ENCODE measurements at places on chromosomes 3 and 15.

- no peak for DNase-seq
Measured at GRCh38 chr3:86046436-86047136, 944.4 kb downstream of the VGLL3 start.

DNA sequence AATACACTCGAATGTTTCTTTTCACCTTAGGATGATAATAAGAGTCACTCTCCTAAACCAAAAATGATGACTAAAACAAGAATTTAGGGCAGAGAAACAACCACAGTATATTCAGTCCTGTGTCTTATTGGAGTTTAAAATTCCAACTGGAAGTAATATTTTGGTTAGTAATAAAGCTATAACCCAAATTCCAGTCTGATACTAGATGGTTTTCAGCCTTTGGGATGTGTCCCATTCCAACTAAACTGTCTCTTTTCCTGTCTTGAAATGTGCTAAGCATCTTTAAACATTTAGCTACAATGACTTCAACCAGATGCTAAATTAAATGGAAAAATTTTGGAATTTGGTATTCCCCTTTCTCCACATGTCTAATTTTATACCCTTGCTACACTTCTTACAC lies 510.0 kb downstream of the ROBO1 start:
- DNase-seq, result no peak

DNA sequence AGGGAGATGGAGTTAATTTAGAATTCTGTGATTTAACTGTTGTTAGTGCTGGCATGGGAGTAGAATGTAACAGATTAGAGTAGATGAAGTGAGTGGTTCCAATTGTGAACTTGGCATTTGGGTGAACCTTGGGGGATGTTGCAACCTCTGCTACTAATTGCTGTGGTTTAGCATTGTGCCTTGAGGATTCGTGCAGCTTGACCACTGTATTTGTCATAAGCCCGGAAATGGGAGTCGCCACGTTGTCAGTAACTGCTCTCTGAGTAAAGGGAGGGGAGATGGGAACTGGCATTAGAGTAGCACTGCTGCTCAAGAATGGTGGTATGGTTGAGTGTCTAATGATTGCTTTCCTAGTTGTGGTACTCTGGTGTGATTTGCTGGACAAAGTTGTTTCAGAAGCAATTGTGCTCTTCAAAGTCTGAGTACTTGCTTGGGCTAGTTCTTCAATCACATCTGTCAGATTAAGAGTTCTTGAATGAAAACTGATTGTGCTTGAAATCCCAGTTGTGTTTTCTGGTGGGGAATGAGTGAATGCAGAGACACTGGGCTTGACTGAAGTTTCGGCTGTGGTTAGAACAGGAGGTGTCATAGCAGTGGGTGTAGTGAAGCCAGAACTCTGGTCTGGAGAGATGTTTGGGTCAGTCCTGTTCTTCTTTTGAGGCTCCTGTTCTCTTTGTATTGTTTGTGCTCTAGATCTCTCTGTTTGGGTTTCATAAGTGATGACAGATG lies 15.4 kb downstream of the IGSF10 start:
- no peak for DNase-seq

GRCh38 chr3:175057401-175057800 lies 198.3 kb downstream of the NAALADL2 start:
- DNase-seq, result no peak

DNA sequence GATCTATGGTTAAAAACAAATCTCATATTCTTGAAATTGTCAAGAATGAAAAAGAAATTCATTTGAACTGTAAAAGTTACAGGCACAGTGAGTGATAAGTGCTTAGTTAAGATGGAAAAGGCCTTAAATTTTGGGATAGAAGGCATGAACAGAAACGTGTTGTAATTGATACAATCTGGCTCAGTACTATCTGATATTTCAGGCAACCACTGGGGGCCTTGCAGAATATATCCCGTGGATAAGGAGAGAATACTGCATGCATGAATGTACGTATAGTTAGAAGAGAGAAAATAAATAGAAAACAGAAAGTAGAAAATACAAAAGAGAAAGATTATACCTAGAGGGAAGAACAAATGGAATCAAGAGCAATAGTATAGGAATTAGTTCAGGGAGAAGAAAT lies 741.4 kb upstream of the CCDC54 start:
- DNase-seq, result no peak

DNA sequence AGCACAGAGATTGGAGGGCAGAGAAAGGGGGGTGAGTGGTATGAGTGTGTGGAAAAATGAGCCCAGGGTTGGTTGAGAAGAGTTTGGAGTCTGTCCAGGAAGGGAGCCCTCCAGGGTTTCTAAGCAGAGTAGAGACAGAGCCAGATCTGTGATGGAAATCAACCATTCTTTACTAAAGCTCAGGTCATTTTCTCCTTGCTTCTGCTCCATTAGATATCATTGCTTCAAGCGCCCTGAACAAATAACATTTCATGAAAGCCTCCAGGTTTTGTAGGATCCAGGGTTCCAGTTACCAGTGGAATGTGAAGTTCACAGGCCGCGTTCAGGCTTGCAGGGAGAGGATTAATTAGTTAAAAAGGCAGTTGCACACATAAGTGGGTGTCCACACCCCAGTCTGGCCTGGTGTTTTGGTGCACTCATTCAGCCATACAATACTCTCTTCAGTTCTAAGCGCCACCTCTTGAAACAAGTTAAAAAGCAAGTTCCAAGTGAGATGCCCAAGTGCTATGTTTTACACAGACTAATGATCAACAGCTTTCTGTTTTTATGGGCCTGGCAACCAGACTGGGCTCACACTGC lies 16.4 kb upstream of the BOC start:
- DNase-seq, result no peak

GRCh38 chr3:151793636-151794035 lies 20.3 kb upstream of the AADAC start:
- no peak for DNase-seq

- DNase-seq, result no peak
Measured at GRCh38 chr3:67976663-67977062, 322.3 kb upstream of the SUCLG2 start.

DNA sequence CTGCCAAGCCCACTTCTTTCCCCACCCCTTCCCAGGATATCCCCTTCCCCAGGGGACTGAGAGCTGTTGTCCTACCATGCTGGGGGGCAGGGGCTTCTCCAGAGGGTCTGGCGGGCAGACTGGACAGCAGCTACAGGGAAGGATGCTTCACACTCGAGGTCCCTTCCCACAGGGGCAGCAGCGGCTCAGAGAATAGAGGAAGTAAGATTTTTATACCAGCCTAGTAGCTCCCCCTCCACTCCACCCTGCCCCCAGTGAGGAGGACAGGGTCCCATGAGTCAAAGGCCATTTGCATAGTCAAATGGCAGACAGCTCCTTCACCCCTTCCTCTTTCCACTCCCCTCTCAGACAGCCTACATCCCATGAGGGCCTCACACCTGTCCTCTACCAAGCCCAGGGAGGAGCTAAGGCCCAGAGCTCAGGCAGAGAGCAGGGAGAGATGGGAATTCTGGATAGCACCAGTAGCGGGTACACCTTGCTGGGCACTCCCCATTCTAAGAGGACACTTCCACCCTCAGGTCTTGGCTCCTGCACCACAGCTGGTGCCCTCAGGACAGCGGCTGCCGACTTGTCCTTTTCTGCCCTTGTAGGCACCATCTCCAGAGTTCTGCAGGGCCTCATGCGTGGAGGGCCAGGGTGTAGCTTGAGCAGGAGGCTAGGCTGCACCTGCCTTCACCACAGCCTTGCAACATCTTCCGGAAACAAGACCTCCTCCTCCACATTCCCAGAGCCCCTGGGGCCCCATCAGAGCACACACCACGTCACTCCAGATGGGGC lies at the start of gene TLR9:
Gene TLR9, minus strand, starts transcription at position 194 of the 777 bp plus-strand sequence. Its CDS starts 116 bp downstream, at position 78.
- no peak for DNase-seq

- DNase-seq, result no peak
Measured at GRCh38 chr15:52146776-52147175, 34.2 kb upstream of the BCL2L10 start.

DNA sequence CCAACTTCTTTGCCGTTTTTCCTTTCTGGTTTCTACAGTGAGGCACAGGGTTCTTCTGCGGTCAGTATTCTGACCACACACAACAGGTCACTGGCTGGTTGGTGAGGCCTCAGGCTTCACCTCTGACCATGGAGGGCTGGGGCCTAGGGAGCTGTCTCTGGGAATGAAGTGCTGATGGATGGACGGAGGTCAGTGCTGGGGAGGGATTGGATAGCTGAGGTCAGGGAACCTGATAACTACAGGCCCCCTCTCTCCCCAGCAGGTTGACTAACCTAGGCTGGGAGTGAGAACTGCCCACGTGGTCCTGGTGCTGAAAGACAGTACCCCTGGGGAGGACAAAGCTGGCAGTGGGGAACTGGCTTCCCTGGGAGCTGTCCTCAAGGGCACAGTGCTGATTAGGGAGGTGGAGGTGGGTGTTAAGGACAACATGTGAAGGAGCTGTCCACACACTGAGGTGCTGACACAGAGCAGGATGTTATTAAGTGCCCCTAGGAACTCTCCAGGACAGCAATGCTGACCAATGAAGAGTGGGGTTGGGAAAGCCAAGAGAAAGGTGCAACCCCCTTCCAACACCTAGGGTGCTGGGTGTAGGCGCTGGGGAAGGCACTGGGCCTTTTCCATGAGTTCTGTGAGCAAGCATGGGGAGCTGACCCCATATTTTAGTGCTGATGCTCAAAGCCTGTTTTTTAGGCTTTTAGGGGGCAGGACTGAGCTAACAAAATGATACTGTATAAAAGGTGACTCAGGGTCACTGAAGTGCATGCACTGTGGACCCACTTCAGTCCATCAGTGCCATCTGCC lies 45.2 kb downstream of the ATP2B2 start:
- DNase-seq, result peak; percentile 60

GRCh38 chr15:25879438-25879837 lies 16.3 kb upstream of the ATP10A start:
- DNase-seq, result no peak

GRCh38 chr3:150407808-150408220 lies 284 bp upstream of the TSC22D2 start:
- DNase-seq, result peak; percentile 85

GRCh38 chr15:51190424-51191068 lies 95.8 kb upstream of the TNFAIP8L3 start:
- DNase-seq, result no peak

GRCh38 chr3:195708626-195709481 lies 11.9 kb upstream of the MUC20 start:
- DNase-seq, result no peak

DNA sequence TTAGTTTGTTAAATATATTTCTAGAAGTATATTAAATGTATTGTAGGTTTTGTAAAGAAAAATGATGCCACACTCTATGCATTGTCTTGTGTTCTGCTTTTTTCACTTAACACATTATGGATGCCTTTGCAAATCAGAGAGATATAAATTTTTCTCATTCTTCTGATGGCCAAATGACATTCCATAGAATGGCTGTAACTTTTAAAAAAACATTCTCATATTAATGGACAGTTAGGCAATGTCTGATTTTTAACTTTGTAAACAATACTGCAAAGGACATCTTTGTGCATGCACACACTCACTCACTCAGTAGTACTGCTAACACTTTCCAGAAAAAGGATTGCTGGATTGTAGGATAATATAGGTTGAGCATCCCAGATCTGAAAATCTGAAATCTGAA lies 195.9 kb downstream of the ITPR1 start:
- DNase-seq, result no peak

- DNase-seq, result no peak
Measured at GRCh38 chr3:62161371-62161770, 212.0 kb downstream of the FEZF2 start.

DNA sequence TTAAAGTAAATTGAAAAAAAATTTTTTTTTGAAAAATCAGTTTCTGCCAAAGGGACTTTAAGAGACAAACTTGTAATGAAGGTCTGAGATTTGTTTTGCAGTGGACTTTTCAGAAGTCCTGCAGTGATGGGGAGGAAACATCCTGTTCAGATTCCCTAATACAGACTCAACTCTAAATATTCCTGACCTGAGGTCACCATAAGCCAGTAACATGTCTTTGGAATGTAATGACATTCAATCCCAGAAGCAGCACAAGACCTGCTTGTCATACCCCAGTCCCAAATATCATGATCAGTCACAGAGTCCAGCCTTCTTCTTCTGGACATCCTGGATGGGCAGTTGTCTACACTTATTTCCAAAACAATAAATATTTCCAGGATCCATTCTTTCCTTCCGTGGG lies 53.6 kb downstream of the TMEM39A start:
- DNase-seq, result no peak

DNA sequence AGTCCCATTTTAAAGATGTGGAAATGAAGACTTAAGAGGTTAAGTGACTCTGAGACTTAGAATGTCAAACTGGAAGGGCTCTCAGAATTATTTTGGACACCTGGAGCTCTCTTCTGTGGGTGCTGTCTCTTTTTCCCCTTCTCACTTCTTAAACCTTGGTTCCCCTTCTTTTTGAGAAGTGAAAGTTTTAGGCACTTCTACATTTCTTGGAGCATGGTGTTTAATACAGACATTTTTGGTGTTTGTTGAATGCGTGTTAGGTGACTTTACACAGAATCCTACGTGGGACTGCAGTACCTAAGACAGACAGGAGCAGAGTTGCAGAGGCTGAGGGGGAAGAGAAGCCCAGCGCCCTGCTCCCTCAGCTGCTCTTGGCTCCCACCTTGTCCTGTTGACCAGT lies 133.3 kb downstream of the MDFIC2 start:
- DNase-seq, result no peak

- no peak for DNase-seq
Measured at GRCh38 chr3:190004656-190005055, 116.0 kb downstream of the P3H2 start.
